ENCODE measurements at places on chromosomes 5 and 9.

- DNase-seq, result no peak
These were observed 97.9 kb downstream of the CD180 start for GRCh38 chr5:67098656-67099055.

GRCh38 chr5:109714592-109714991 lies 24.9 kb downstream of the MAN2A1 start:
- DNase-seq, result no peak

DNA sequence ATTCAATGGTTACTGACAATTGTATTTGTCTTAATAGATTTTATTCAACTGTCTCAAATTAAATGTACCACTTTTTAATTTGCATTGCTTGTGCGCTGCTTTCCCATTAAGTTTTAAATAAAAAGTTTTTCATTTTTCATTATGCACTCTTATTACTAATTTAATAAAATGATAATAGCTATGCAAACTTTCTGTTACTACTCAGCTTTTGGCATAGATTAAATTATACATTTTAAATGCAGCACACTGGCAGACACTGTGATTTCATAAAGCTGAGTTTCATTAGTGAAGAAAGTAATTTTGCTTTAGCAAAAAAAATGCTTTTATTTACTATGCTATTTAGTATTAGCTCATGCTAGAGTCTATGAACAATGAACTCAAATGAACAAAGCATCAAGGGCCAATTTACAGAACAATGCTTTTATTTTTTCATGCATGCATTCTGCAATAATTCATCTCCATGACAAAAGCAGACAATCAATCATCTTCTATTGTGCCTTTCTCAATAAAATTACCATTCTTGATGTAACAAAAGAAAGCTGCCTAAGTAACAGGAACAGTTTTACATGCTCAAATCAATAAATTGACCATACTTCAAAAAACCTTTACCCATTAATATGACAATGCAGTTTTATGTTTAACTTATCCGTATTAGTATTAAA lies 595.2 kb upstream of the ARRDC3 start:
- DNase-seq, result no peak

DNA sequence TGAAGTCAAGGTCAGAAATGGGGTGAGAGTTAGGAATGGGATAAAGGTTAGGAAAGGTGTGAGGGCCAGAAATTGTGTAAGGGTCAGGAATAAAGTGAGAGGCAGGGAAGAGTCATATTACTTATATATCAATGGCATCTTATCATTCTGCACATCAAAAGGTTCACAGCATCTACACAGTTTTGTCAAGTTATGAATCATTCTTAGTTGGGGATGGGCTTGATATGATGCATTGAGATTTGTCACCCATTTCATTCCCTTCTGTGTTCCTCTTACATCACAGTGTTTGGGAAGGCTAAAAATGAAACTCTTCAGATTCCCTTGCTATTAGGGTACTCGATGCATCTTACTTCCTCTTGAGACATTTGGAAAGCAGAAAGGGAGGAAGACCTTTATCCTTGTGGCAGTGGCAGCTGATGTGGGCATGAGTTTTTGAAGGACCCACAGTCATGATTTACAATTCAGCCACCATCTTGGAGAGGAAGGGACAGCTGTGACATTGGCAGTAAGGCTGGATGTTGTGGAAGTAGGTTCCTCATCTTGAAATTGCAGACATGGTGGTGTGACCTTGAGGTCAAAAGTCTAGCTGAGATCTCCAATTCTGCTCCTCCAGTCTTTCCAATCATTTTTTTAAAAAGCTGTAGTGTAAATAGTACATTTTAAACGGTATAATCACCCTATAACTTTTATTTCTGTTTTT lies 24.2 kb upstream of the NPR3 start:
- DNase-seq, result no peak

DNA sequence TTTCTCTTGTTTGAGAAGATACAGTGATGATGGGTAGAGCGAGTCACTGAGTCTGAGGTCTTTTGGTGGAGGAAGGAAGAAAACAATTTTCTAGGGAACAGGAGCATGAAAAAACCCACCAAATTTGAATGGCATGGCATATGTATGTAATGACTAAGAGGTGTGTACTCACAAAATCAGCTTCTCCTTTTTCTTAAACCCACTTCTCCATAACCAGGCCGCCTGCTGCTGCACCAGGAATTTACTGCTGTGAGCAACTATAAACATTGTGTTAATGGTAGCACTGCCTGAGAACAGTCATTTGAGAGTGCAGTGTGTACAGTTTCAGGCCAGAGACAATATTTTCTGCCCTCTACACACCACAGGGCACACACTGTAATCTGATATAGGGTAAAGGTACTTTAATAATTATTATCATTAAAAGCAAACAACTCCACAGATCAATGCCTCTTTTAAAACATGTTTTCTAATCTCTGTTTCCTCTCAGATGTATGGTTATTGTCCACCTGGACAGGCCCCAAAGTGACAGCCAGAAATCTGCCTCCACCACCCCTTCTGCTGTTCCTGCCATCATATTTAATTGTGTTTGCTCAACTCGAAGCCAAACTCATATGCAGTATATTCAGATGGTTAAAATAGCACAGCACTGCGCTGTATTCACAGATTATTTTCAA lies 241.6 kb downstream of the KIAA0825 start:
- DNase-seq, result no peak

DNA sequence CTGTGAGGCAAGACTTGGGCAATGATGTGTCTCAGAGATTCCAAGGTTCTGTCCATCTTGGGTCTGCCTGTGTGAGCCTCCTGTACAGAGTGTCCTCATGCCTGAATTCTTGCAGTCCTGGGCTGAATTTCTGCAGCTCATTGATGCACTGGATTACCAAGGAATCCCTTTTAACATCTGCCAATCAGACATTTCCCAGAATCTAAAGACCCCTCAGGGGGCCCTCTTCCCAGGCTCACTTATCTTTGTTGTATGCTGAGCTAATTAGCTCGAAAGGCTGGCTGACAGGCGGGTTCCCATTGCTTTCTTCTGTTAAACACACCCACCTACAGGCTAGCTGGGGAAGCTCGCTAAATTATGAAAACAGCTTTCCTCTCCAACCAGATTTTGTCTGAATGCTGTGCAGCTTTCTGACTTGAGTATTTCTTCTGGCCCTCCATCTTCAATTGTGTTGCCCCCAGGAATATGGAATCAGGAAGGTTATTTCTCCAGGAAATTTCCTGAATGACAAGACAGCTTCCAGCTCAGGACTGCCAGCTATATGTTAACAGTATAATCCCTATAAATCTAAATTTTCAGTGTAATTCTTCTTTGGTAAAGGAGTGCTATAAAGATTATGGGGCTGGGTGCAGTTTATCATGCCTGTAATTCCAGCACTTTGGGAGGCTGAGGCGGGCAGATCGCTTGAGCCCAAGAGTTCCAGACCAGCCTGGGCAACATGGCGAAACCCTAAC lies at the start of gene LIX1:
Gene LIX1, minus strand, starts transcription at position 91 of the 734 bp plus-strand sequence. Its CDS starts 35 bp downstream, at position 56.
- no peak for DNase-seq

Data from left lobe of liver (tissue), 2 donors.